ENCODE measurements at places on chromosomes 2 and 18.

DNA sequence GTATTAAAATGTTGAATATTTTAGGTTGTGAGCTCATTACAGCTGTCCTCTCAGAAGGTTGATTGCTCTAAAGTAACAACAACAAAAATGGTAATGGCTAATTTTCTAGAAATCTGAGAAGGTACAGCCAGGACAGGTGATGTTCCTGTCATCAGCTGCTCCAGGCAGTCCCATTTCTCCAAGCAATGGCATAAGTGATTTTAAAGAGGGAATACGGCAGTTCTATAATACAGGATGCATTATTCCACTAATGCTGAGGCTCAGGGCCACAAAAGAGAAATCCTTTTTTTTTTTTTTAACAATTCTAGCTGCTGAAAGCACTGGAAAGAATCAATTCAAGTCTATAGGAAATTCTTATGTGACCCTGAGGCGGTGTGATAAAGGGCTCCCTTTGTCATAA is 199.9 kb downstream of the PMAIP1 start:
- DNase-seq, result no peak

DNA sequence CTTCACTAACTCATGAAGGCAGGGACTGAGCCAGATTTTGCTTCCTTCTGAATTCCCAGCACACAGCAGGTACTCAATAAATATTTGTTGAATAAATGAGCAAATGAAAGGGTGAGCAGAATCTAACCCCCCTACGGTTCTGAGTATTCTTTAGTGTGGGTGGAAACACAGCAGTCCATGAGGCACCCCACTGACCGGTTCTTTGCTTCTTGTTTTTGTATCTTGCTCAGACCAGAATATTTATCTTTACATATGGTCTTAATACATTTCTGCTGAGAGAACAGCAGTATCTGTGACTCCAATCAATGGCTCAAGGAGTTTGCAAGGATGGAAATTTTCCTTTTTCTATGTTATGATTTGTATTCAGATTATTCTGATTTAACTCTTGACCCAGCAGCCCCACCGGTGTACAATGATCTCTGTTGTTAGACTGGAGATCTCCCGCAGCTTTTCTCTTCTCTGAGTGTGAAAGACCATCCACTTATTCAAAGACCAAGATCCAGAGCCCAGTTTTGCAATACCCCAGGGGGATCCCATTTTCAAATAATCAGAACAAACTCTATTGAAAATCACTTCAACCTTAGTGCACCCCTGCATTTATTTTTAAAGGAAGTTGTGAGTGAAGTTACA is 506.5 kb upstream of the TNP1 start:
- no peak for DNase-seq

DNA sequence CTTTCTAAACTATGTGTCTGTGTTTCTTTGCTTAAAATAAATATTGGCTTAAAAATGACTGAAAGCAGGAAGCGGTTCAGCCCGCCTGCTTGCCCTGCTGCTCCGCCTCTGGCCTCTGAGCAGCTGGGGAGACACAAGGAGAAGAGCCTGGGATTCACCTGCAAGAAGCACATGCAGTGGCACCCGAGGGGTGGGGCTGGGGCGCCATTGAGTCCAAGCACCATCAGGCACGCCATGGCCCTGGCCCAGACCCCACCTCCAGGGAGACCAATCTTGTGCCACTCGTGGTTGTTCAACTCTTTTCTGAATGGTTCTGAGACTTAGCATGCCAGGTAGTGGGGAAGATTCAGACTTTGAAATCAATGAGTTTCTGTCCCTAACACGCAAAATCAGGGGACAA is 495.5 kb upstream of the MYT1L start:
- no peak for DNase-seq

DNA sequence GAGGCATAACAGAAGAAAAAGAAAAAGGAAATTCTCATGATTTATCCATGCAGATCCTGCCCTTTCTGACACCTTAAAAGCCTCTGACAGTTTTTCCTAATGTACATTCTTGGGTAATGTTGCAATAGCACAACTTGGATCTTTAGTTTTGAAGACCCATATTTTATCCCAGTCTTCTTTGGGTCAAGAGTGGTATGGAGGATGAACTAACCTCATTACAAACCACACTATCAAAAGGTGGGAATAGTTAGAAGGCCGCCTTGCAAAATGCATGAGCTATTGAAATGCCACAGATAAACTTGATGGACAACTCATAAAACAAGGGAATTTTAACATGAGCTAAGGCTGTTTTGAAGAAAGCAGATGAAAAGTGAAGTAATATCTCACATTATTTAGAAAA is 1479.8 kb upstream of the ACVR2A start:
- no peak for DNase-seq

- no peak for DNase-seq
Observed at GRCh38 chr2:99436874-99437273, 52.9 kb downstream of the REV1 start.

GRCh38 chr2:204693262-204693661 is 148.0 kb downstream of the PARD3B start:
- no peak for DNase-seq

GRCh38 chr18:51525453-51526225 is 328.2 kb upstream of the MEX3C start:
- DNase-seq, result no peak

GRCh38 chr2:187976259-187976985 is 315.3 kb upstream of the GULP1 start:
- no peak for DNase-seq

GRCh38 chr18:5842653-5843052 is 52.7 kb downstream of the TMEM200C start:
- DNase-seq, result no peak

GRCh38 chr18:13530879-13531387 is 195.4 kb downstream of the FAM210A start:
- peak; percentile 32 for DNase-seq

DNA sequence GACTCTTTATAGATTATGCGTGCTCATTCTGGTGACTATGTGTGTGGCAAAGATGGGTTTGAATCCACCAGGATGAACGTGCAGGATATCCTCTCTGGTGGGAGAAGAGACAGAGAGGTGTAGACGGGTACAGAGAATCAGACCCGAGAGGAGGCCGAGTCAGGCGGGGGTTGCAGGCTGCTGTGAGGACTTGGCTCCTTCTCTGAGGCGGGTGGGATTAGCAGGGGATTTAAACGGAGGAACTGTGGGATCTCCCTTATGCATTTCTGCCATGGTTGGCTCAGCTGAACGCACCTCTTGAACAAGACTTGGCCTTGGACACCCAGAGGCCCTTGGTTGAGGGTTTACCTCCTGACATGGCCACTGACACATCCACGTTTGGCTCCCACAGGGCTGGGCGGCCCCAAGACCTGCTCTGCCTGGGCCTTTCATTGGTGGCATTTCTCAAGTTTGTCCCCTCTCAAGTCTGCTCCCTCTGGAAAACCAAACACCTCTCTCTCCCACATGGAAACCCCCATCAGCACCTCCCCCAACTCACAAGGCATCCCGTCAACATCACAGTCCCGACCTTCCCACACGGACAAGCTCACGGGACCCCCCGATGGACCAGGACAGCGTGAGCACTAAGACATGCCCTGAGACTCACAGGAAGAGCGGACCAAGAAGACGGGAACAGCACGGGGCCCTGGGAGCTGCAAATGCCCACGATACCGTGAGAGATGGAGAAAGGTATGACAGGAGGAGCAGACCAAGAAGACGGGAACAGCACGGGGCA is 158.3 kb downstream of the RTP5 start:
- DNase-seq, result no peak

- peak; percentile 62 for DNase-seq
Observed at GRCh38 chr2:140650825-140651224, 1480.0 kb downstream of the LRP1B start.

GRCh38 chr2:13260402-13260801 is 543.7 kb downstream of the TRIB2 start:
- DNase-seq, result no peak

DNA sequence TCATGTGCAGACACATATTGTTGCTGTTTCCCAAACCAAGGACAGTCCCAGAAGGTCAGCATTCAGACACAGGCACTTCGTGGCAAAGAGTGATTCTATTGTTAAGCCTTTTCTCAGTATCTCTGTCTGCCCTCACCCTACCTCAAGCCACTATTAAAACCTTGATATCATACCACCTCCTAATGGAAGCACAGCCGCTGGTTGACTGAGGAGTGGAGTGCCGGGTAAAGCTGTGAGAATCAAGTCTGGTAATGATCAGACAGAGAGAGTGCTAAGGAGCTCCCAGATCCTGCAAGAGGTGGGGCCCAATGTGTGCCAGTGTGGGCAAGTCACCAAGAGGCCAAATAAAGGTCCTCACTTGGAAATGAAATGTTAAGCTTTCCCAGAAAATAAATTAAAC is 819.5 kb downstream of the BCL11A start:
- no peak for DNase-seq

- DNase-seq, result no peak
Observed at GRCh38 chr18:23244401-23244800, 109.1 kb downstream of the CABLES1 start.

- DNase-seq, result peak; percentile 78
Observed at GRCh38 chr2:127155028-127155581, 48.2 kb upstream of the BIN1 start.

DNA sequence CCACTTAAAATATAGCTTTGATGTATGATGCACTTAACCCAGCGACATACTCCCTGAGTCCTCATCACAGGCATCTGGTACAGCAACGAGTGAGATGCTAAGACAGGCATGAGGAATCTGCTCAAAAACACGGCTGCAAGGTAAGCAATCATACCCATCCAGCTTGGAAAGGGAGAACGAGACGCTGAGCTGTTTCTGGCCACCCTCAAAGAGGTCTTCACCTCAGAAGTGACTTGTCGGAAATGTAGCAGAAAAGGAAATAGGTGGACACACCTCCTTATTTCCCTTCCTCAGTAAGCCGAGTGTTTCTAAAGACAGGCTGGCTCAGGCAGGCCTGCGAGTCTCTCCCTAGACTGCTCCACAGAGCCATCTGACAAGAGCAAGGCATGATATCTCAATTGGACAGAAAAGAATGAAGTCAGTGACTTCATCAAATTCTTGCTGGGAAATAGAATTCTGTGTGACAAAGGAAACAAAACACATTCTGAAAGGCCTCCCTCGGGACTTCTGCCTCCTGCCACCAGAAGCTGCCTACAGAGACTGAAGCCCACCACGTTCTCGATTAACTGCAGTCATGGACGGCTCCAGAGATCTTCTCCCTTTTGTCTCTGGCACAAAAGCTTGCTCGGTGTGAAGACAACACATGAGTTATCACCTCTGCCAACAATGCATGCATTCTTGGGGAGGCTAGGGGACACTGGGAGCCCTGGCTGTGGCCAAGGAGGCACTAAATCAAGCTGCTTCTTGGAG is 84.3 kb downstream of the UXS1 start:
- DNase-seq, result no peak

DNA sequence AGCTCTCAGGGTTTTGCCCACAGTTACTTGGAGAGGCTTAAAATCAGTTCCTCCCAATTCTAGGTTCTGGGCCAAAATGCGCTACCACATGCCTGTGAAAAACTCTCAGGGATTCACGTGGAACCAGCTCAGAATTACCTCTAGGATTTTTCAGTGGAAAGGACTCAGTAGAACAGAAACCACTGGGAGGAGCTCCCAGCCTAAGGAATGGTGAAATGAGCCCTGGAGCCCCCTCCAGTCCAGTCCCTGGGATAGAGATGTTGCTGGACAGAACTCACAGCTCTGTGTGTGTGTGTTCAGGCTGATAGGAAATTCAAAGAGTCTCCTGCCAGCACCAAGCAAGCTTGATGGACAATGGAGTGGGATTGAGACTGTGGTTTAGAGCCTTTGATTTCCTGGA is 21.1 kb upstream of the SLC9A4 start:
- no peak for DNase-seq

DNA sequence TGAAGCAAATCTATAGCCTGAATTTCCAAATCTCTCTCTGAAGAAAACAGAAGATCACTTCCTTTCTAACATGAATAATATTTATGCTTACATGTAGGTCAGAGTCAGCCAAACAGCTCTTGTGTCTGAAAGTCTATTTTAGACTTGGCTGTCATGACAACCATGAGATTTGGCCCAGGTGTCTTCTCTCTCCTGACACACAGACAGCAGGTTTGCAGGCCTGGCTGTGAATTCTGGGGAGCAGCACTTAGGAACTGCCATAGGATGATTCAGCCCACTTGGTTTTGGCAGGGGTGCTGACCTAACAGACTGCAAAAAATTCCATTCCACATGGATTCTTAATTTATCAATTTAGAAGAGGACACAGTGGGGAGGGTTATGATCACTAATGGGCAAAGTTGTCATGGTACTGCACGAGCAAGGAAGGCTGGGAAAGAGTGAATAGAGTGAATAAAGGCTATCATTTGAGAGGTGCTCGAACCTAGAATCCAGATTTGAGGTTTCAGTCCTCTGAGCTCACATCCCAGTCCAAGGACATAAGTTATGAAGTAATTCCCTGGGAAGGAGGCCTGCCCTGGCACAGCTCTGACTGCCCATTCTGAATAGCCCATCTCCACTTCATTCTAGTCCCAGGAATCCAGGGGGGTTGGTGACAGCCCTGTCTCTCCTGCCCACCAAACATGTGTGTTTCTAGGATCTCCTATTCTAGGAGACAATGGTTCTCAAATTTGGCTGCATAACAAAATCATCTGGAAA is 453.9 kb upstream of the TRIB2 start:
- peak; percentile 21 for DNase-seq

GRCh38 chr2:20755132-20755800 is 67.6 kb downstream of the LDAH start:
- DNase-seq, result no peak

GRCh38 chr2:238091436-238092060 is 8.6 kb upstream of the ESPNL start:
- no peak for DNase-seq

DNA sequence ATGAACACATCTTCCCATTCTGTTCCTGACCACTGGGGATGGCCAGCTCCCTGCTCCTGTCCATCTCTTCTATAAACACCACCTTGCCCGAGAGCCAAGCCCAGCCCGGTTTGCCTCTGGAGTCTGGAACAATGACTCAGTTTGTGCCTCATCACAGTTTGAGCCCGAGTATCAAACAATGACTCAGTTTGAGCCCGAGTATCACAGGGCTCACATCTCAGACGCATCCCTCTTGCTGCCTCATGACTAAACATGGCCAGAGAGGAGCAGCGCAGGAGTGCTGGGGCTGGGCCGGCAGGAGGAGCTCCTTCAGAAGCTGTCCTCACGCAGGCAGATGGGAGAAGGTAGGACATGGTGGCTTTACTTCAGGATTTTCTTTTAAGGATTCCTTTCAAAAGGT is 68.7 kb downstream of the PXDN start:
- DNase-seq, result peak; percentile 74

- no peak for DNase-seq
Observed at GRCh38 chr2:100630473-100630977, 67.7 kb downstream of the PDCL3 start.

DNA sequence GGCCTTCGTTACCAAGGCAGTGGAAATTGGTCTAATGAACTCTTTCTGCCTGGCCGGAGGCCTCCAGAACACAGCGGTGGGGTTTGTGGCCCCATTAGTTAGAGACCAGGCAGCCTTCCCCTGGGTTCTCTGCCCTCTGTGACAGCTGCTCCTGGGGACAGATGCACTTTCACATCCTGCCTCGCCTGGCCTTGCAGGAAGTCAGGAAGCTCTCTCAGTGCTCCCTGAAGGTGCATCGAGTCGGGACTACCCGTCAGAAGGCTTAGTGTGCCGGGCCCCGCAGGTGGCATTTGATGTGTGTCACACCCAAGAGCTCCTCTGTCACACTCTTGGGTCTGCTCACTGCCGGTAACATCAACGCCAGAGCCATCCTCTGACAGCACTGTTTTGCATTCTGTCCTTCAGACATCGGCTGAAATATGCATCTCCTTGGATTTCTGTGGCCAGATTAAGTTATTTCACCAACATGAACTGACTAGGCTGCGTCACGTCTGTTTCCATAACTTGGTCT is 158.3 kb downstream of the LDLRAD4 start:
- no peak for DNase-seq

- no peak for DNase-seq
Observed at GRCh38 chr2:141380008-141380979, 750.5 kb downstream of the LRP1B start.
